ENCODE measurements at places on chromosomes 1 and 21. TPM values are rescaled to one million over a fixed set of nuclear protein-coding genes. Genes with fewer than 3 reads are reported as not detected.
A peak's percentile ranks its signal among the peaks of the same experiment; 100 is the strongest.

- DNase-seq = no peak
Measured at GRCh38 chr1:149845416-149845815, 54.0 kb upstream of the BOLA1 start.

GRCh38 chr1:103180660-103181059 lies 72.3 kb upstream of the COL11A1 start:
- no peak for DNase-seq

Gene TMEM69
- 22.1 TPM for total RNA-seq

DNA sequence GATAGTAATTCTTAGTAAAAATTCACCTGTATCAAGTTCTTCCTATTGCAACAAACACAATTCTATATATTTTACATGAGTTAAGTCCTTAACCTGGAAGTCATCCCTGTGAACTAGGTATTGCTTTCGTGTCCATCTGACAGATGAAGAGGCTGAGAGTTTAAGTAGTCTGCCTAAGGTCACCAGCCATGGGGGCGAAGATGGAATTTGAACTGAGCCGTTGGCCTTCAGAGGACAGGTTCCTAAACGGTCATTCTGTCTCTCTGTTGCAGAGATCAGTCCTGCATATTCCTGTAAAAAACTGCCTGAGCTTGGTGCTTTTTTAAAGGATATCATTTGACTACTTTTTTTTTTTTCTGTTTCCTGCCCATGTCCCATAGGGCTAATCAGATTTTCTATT lies 10.2 kb upstream of the POFUT2 start:
- DNase-seq = no peak

- DNase-seq = peak; percentile 71
Measured at GRCh38 chr1:32716312-32717148, 14.0 kb upstream of the SYNC start.

DNA sequence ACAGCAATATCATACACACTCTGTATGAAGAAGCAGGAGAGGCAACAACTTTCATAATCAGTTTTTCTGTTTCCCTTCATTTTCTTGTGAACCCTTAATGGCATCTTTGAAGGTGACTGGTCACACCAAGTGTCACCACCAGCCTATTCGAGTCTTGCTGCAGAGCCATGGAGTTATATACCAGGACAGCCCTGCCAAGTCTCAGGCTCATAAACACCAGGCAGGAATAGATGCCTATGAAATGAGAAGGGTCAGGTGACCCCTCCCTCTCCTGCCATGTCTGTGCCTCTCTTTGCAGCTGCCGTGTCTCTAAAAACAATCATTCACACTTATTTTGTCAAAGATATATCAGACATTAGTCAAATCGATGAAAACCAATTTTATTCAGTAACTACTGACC lies 28.0 kb downstream of the NECAP2 start:
- DNase-seq = no peak

Gene PLD5
- not detected for total RNA-seq

DNA sequence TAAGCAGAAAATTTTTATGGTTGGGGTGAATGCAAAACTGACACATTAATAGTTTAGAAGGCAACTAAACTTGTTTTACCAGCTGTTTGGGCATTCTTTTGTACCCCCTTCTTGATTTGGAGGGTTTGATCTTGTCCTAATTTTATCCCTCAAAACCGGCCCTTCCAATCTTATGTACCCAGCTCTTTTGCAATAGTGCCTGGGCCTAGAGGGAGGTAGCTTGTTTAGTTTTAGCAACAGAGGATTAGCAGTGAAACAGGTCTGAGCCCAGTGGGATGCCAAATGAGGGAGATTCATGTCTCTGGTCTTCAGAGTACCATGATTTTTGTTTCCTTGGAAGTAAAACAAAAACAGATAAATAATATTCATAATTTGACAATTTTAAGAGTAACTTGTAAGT lies 45.1 kb downstream of the CRP start:
- no peak for DNase-seq

DNA sequence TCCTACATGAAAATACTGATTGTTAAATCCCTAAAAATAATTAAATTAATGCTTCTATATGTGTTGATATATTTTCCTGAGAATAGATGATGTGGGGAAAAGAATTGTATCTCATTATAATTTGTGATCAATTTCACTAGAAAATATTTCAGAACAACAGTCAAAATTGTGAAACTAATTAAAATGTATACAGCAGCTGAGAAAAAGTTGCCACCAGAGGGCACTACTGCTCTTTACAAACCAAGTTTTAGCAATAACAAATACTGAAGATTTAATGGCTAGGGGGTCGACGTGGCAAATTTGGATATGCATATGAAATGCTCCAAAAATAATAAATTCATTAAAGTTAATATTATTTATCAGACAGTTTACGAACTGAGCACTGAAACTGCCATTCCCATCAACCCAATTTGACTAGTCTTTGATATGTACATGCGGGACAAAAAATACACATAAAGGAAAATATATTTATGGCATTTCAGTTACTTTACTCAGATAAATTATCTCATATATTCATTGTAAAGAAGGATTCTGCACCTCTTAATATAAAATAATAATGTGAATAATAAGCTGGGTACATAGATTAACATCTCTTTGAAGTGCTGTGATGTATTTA lies 96.3 kb upstream of the TMPRSS15 start:
- no peak for DNase-seq

DNA sequence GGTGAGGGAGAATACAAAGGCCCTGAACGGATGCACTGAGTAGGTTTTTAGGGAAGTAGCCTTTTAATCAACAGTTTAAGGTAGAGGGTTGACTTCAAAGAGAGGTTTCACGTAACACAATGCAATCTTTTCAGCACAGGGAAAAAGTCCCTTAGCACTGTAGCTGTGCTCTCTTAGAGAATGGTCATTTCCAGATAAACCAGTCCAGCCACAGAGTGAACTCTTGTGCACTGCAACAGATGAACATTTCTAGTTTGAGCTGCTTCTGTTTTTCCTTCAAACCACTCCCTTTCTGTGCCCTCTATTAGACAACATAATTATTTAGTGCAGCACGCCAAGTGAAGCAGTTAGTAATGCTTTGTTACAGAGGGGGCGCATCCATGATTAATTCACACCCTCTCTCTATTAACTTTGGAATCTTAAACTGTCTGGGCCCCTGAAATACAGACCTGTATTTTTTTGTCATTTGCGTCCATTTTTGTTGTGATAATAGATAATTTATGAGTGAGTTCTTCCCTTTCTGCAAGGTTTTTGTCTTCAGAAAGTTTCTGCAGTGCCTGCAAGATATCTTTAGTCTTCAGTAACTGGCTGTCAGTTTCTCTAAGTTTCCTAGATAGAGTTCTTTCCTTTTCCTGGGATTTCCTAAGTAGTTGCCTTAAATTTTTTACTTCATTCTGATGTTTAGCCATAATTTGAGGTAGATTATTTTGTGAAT lies 22.9 kb downstream of the LCA5L start:
- no peak for DNase-seq

DNA sequence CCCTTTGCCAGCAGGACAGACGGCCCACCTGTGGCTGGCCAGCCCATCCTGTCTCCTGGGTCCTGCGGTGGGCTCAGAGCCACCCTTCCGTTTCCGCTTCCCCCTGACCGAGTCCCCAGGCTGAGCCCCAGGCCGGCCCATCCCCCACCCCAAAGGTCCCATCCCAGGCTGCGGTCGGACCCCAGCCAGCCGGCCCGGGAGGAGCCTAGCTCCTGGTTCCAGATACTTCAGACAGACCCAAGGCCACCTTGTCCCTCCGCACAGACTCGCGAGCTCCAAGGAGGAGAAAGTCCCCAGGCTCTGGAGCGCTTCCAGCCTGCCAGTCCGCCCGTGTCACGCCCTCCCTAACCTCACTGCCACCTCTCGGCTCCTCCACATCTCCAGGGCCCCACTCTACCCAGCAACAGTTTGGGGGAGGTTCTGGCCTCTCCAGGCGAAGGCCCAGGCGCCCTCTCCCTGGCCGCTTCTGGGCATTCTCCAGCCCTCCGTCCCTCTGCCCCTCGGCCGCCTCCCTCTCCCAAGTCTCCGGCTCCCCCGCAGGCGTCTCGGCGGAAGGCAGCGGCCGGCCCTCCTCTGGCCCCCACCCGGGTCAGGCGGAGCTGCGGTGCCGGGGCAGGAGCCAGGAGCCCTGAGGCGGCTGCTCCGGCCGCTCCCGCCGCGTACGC lies 835 bp downstream of the LRRN2 start:
- peak; percentile 43 for DNase-seq

Gene ESRRG
- total RNA-seq = 45.5 TPM

DNA sequence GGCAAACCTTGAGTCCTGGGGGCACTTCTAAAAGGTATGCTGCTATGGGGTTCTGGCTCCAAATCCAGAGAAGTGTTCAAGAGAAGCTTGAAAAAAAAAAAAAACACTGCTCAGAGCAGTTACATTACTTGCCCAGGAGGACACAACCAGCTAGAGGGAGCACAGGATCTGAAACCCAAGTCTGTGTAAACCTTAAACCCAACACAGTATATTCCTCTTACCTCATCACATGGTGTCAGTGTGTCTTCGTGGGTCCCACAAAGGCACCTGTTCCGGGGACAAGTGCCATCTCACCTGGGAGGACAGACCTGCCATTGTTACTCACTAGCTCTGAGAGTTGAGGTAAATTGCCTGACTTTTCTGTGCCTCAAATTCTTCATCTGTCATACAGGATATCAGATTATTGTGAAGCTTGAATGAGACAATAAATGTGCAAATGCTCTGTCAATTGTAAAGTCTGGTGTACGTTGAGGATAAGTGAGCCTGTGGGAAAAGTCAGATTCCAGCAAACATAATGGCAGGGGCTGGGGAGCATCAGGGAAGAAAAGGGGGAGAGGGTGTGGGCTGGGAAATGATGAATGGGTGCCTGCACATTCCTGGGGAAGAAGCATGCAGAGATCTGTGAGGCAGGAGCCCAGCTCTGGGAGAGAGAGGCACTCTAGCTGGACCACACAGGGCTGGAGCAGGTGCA lies 170.4 kb upstream of the ZC3H12A start:
- DNase-seq = no peak

DNA sequence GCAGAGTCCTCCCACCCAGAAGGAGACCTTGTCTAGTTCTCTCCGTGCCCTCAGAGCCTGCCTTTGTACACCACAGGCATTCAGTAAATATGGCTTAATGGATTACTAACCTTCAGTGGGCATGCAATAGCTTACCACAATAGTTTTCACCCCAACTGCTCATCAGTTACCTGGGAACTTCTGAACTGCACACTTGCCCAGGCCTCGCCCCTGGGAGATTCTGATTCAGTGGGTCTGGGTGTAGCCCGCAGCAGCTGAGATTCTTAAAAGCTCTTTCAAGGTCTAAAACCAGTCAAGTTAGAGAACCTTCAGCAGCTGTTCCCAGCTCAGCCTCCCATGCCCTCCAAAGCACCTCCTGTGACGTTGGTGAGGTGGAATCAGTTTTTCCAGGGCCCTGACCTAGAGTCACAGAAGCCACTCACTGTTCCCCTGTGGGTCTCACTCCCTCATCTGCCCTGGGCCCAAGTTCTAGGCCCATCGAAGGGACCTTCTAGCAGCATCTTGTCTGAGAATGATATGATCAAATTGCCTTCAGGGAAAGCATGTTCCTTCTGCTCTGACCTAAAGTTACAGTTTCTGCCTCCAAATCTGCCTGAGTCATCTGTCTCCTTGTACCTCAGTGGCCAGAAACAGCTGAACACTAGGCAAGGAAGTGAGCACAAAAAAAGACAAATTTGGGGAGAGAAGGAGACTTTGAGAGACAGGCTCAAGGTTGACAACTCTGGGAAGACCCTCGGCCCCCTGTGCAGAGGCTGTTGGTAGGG lies 10.8 kb downstream of the ASAP3 start:
- no peak for DNase-seq

Gene LDLRAD1
- total RNA-seq = not detected

DNA sequence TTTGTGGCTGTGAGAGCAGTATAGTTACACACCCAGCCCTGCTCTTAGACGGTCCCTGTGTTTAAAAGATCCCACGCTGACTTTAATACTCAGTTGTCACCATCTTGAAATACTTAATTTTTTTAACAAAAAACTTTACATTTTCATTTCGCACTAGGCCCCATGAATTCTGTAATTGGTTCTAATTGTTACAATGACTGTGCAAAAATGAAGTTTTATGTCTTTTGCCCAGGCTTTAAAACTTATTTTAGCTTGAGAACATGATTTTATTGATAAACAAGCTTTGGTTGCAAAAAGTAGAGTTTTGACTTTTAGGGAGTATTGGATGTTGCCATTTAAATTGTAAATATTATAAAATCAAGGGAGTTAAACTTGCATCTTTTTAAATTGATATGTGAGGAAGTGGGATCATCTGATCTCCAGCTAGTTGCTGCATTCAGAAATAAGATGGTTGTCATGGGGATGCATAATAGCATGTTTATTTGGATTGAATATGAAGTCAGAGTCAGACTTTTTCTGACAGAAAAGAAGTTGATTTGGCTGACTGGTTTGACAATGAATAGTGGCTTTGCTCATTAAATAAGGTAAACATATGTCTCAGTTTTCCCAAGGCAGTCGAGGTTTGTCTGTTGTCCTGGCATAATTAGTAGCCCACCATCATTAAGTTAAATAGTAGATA lies 23.0 kb upstream of the CRP start:
- DNase-seq = no peak

Gene TRMT1L
- 25.6 TPM for total RNA-seq

DNA sequence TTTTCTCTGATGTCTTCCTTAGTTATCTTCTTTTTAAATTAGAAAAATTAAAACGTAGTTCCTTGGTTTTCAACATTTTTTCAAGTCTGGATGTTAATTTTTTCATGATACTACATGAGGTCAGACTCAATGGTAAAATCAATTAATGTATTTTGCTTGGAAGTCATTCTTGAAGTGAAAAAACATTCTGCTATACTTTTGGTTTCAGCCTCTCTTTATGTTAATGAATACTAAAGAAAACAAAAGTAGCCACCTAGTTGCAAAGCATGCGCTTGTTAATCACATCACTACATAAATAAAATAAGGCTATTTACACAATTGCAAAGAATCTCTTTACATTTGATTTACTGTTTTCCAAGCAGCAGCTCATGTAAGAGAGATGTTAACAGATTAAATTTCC lies 170.4 kb downstream of the LIPI start:
- DNase-seq = no peak

Gene FAM151A
- 2.1 TPM for total RNA-seq

DNA sequence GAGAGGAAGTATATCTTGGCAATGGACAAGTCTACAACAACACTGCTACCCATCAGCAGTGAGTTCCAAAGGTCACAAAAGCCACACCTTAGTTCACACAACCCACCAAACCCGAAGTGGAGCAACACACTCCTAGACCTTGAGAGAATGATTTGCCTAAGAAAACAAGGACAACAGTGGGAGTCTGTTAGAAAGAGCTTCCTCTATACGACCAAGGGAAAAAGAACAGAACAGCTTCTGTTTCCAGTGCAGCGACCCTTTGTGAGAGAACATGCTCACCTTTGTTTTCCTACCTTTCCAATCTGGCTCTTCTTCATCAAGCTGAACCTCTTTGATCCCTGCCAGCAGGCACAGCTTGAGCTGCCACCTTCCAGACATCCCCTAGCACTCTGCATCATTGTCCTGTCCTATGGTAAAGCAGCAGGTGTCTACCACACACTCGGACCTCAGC lies 56.7 kb upstream of the PALMD start:
- DNase-seq = no peak

Measured in Right ventricle myocardium superior (tissue), 1 donor.